ENCODE measurements at places on chromosomes 5 and 9. TPM values are rescaled to one million over a fixed set of nuclear protein-coding genes. Genes with fewer than 3 reads are reported as not detected.

Gene MRNIP
- total RNA-seq: 19.8 TPM

Gene FBXW5
- 54.0 TPM for total RNA-seq

Gene POU5F2
- 0.45 TPM for total RNA-seq

Gene TNFSF15
- total RNA-seq: 0.23 TPM

Gene SLC25A48
- not detected for total RNA-seq

DNA sequence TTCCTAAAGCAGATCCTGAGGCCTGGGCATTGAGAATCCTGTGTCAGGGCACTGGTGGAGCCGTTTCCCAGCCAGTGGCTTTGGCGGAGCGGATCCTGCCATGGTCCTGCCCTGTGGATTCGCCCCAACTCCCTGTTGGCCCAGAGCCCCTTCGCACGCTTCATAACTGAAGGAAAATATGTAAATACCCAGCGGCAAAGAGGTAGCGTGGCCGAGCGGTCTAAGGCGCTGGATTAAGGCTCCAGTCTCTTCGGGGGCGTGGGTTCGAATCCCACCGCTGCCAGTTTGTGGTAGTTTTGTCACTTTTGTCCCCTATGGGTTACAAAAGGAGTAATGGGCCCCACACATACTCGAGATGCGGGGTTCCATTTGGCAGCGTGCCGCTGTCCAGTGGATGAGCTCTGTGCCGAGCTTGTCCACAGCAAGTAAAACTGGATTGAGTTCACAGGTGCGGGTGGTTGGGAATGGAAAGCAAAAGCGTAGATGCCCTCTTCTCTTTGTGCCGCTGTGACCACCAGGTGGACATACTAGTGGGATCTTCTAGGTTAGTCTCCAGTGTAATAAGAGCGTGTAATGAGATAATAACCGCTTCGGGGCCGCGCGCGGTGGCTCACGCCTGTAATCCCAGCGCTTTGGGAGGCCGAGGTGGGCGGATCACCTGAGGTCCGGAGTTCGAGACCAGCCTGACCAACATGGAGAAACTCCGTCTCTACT, 17.3 kb downstream of the TRIM7 start:
- peak overlapping the region; percentile 91 for H3K4me3 ChIP-seq
- H3K36me3 ChIP-seq: peaks cover 6% of the 10 kb centered on the region
- H3K27ac ChIP-seq: peak overlapping the region; percentile 97
- peaks cover 26% of the 10 kb centered on the region for H3K4me1 ChIP-seq

GRCh38 chr9:86940774-86941173, 6.5 kb downstream of the GAS1 start:
- DNase-seq: no peak
- peaks cover 54% of the 10 kb centered on the region for H3K27me3 ChIP-seq
- no peak overlapping the region for H3K27ac ChIP-seq
- H3K4me3 ChIP-seq: no peak overlapping the region

- H3K27ac ChIP-seq: no peak overlapping the region
- no peaks in the 10 kb centered on the region for H3K36me3 ChIP-seq
- H3K27me3 ChIP-seq: peaks cover 66% of the 10 kb centered on the region
These were observed 4.4 kb upstream of the MSX2 start for GRCh38 chr5:174719793-174720611.

- no peak overlapping the region for H3K27ac ChIP-seq
These were observed 25.4 kb upstream of the RNF20 start for GRCh38 chr9:101508211-101508610.

DNA sequence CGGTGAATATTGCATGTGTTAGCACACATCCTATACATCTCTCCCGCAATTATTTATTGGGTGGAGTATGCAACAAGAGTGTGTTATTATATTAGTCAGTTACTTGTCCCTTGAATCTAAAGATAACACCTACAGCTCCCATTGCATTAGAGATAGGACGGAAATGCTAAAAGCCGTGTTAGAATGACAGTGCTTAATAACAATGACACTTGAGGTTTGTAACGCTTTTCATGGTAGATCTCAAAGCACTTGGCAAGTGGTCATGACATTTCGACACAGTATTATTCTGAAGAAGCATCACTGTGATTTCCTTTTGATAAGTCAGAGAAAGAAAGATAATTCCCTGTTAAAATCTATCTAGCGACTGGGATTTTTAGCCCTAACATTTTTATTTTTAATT, 33.4 kb upstream of the TRIO start:
- no peak overlapping the region for H3K27ac ChIP-seq
- no peak overlapping the region for H3K4me3 ChIP-seq
- H3K36me3 ChIP-seq: no peaks in the 10 kb centered on the region
- H3K27me3 ChIP-seq: peaks cover 8% of the 10 kb centered on the region
- peaks cover 12% of the 10 kb centered on the region for H3K4me1 ChIP-seq

DNA sequence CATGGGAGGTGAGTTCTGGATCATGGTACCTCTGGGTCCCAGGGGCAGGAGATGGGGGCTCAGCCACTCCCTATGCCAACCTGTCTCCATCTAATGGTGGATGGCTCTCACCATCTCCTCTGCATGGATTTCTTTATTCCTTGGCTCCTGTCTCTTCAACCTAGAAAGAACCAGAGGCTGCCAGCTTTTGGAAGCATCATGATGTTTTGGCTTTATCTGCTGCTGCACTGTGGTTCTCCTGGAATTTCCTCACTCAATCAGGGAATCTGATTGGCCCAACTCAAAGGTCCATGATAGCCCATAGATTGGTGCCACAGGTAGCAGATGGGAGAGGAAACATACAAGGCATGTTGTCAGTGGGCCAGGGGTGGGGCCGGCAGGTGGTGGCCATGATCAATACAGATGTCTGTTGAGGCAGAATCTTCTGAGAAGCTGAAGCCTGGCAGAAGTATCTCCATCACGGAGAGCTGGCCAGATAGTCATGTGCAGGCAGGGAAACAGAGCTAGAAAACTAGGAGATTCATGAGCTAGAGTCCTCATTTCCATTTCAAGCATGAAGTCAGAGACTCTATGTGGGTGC, 158.2 kb downstream of the MACROH2A1 start:
- H3K4me1 ChIP-seq: no peaks in the 10 kb centered on the region
- H3K36me3 ChIP-seq: no peaks in the 10 kb centered on the region
- no peak for DNase-seq
- no peaks in the 10 kb centered on the region for H3K27me3 ChIP-seq

DNA sequence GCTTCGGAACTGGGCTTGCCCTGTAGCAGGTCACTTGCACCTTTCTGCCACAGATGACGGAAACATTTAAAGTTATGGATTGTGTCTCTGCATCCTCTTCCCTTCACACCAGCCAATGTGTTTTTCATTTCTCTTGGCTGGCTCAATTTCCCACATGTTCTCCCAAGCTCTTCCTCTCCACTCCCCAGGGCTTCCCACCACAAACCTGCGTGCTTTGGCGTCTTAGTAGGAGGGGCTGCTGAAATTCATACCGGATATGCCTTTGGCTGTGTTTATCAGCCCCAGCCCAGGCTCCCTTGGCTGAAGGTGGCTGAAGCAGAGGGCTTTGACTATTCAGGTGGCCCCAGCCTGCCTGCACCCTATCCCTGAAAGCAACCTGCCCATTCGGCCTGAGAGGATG, 32.1 kb downstream of the ADRB2 start:
- H3K4me3 ChIP-seq: no peak overlapping the region
- no peak for DNase-seq
- H3K36me3 ChIP-seq: no peaks in the 10 kb centered on the region
- no peaks in the 10 kb centered on the region for H3K27me3 ChIP-seq
- H3K4me1 ChIP-seq: peaks cover 26% of the 10 kb centered on the region

DNA sequence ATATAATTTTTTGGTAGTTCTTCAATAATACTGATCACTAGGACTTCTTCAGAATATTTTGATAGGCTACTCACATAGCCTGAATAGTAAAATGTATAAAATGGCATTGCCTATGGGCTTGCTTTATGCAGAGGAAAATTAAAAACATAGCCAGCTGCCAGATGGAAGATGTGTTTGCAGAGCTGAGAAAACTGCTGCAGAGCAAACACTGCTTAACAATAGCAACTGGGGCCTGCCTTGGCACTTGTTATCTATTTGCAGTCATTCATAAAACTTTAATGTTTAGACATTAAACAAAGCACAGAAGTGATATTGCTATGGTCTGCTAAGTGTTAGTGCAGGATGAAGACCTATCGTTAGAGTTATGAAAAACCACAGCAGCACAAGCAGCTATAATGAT, 151.5 kb upstream of the SMC2 start:
- no peak overlapping the region for H3K27ac ChIP-seq
- DNase-seq: no peak
- H3K36me3 ChIP-seq: no peaks in the 10 kb centered on the region
- no peaks in the 10 kb centered on the region for H3K4me1 ChIP-seq
- H3K4me3 ChIP-seq: no peak overlapping the region

DNA sequence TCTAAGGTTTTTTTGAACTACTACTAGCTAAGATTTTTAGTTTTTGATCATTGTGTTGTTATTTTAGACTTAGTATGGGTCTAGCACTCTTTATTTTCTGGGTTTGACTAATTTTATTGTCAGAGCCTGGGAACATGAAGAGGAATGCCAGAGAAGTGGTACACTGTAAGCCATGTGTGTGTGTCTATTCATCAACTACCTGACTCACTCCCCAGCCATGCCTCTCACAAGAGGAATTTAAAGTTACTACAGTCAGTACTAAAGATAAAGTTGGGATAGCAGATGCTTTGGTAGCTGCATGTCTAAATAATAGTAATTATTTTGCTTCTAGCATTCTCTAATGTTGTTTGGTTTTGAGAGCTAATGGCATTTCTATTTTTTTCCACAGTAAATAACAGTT, 264.8 kb downstream of the CSNK1G3 start:
- H3K27ac ChIP-seq: no peak overlapping the region
- H3K4me1 ChIP-seq: no peaks in the 10 kb centered on the region
- no peaks in the 10 kb centered on the region for H3K27me3 ChIP-seq
- H3K4me3 ChIP-seq: no peak overlapping the region
- no peaks in the 10 kb centered on the region for H3K36me3 ChIP-seq
- DNase-seq: no peak

GRCh38 chr5:149938791-149939358, 5.7 kb downstream of the PDE6A start:
- no peak overlapping the region for H3K4me3 ChIP-seq
- DNase-seq: no peak
- H3K27me3 ChIP-seq: peaks cover 4% of the 10 kb centered on the region

Data from activated CD8-positive, alpha-beta T cell treated with anti-CD3 and anti-CD28 coated beads for 36 hours (primary cell).